ENCODE measurements at places on chromosomes 3 and 15.

DNA sequence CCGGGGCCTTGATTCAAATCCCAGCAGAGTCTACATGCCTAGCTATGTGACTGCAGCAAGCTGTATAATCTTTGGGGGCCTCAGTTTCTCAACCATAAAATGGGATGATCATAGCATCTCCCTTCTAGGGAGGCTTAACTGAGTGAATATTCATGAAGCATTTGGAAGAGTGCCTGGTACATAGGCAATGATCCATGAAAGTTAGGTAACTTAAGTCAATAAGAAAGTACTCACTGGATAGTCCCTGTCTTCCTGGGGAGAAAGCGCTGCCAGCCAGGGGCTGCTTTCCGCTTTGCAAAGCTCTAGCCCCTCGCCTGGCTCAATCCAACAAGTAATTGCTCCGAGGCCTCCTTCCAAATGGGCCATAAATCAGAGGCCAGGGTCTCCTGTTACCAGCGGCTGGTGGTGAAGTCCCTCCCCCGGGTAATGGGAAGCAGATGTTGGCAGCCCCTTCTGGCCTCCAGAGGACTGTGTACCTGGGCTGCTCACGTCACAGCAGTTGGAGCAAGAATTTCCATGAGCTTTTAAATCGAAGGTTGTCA is 521.9 kb upstream of the PROK2 start:
- DNase-seq, result no peak

DNA sequence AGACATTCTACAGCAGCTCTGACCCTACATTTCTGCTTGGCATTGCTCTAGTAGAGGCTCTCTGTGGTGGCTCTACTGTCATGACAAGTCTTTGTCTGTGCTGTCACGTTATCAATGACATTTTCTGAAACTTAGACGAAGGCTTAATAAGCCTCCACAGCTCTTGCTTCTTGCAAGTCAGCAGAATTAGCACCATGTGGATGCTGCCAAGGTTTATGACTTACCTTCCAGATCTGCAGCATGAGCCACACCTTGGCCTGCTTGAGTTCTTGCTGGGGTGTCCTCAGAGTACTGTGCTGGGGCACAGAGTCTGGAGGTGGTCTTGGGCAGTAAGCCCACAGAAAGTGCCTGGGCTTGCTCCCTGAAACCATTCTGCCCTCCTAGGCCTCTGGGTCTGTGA is 9.8 kb downstream of the RTP1 start:
- DNase-seq, result no peak

DNA sequence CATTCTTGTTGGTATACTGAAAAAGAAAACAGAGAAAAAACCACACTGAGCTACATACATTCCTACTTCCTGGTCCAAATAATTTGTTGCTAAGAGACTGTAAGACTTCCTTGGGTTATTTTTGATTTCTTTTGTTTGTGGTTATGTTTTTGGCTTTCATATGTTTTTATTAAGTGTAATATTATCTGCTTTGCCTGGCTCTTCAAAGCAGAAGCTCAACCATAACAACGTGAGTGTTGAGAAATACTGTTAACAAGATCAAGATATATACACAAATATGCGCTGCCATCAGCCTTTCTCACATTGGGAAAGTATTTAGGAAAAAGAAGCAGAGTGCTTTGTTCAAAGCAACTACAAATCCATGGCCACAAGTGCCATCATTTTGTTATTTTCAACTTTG is 556.2 kb upstream of the CBLB start:
- no peak for DNase-seq

DNA sequence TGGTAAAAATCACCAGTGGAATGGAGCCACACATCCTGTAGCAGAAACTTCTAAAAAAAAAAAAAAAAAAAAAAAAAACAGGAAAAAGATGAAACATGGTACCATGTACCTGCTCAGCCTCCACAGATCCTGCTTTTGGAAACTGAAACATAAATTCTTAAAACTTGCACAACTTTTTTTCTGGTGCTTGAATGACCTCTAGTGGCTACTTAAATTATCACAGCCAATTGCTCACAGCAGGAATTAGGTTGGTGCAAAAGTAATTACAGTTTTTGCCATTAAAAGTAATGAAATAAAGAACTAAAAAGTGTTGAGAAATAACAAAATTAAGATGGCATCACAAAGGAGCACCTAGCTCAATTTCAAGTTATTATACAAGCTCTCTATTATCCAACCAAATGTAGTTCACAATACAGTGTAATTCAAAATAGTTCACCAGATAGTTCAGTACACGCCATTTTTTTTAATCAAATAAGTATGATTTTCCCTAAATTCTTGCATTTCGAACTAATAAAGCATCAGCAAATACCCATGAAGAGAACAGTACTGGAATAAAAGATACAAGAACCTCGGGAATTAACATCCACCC is 80.6 kb downstream of the ULK4 start:
- no peak for DNase-seq

DNA sequence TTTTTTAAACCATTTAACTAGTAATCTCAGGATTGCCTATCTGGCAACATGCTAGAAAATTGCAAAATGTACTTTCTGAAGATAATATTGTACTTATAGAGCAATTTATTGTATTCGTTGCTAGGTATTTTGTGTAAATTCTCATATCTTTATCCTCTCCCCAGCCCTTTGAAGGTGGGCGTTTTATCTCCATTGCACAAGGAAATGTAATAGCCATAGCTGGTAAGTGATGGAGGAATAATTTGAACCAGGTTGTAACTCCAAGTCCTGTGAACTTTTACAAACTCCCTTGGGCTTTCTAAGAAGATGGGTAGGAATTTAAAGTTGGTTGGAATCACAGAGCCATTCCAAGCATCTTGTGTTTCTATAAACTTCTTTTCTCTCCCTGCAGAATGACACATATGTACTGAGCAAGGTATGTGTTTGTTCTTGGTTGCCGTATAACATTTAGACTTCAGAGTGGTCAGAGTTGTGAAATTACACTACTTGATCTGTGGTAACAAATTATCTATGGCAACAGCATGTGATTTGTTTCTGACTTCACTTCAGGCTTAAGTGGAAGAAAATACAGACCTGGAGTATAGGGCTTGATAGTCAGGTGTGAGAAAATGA is 170.9 kb downstream of the AKAP13 start:
- DNase-seq, result no peak

DNA sequence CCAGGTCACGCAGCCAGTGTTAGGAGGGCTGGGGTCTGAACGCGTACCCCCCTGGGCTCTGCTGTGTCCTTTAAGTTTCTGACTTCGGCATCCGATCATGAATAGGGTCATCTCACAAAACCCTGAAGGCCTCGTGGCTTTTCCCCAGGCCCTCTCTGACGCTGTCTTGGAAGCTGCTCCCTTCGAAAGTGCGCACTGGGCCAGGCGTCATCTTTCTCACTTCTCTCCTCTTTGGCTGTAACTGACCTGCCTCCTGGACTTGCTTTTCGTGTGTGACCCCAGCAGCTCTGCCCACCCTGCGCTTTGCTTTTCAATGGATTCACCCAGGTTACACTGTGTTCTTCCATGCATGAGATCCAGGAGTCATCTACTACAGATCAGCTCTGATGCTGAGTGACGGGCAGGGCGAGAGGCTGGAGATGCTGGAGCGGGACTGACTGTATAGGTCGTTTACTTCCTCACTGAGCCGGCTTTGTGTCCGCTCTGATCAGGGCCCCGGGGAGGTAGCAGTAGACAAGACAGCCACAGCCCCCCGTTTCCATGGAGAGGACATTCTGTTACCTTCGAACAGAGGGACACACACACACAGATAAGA is 45.0 kb upstream of the PCSK6 start:
- no peak for DNase-seq

- no peak for DNase-seq
Measured at GRCh38 chr3:46670000-46670890, 23.2 kb downstream of the ALS2CL start.

DNA sequence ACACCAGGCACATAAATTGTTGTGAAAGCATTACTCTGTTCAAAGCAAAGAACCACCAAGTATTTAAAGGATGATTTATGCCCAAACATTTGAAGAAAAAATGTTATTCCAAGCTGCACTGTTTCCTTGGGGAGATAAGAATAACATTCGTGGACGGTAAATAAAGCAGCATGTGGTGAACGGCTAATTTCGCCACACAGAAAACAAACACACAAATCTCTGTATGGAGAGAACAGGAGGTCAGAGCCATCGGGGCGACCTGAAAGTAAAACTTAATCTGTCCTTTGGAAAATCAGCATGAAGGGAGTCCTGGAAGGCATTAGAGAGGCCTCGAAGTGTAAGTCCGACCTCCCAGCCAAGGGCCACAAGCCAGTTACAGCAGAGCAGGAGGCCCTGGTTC is 27.1 kb upstream of the GABRG3 start:
- DNase-seq, result no peak

GRCh38 chr3:45779746-45780735 is 16.3 kb downstream of the SLC6A20 start:
- DNase-seq, result no peak

GRCh38 chr3:195616681-195617080 is 32.9 kb upstream of the APOD start:
- DNase-seq, result no peak

GRCh38 chr3:47452453-47453215 is 23.1 kb downstream of the SCAP start:
- DNase-seq, result no peak

DNA sequence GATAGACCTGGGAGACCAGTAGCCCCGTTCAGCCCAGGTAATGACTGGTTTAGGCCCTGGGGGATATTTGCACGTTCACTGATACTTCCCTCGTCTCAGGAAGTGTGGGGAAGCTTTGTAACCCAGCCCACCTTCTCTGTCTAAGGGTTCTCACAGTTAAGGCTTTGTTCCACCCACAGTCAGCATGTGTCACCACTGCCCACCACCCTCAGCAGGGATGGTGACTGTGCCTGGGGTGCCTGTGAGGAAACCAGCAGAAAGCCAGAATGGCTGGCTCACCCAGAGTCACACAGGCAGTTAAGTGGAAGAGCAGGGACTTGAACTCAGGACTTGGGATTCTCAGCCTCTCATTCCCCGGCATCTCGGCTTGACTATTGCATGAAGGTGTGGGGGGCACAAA is 5.2 kb downstream of the KBTBD13 start:
- no peak for DNase-seq

- no peak for DNase-seq
Measured at GRCh38 chr3:197306374-197307086, 8.1 kb upstream of the DLG1 start.

GRCh38 chr15:56759450-56759845 is 26.1 kb upstream of the ZNF280D start:
- DNase-seq, result no peak

- no peak for DNase-seq
Measured at GRCh38 chr3:118400886-118401285, 633.8 kb downstream of the IGSF11 start.

- DNase-seq, result no peak
Measured at GRCh38 chr3:107753494-107753893, 230.7 kb downstream of the BBX start.

- DNase-seq, result no peak
Measured at GRCh38 chr3:110485389-110485788, 586.2 kb upstream of the NECTIN3 start.

DNA sequence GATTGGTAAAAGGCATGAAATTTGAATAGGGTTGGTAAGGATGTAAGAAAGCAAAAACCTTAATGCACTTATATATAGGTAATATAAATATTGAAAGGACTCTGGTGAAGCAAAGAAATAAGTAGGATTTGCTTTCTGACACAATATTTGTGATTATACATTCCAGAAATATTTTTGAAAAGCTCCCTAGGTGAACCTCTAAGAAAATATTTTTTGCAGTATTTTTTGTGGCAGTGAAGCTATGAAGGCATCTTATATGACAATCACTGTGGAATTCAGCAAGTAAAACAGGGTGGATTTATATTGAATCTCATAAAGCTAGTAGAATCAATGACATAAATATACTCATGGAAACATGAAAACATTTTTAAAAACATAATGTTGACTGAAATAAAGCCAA is 119.6 kb upstream of the EPHA3 start:
- no peak for DNase-seq

DNA sequence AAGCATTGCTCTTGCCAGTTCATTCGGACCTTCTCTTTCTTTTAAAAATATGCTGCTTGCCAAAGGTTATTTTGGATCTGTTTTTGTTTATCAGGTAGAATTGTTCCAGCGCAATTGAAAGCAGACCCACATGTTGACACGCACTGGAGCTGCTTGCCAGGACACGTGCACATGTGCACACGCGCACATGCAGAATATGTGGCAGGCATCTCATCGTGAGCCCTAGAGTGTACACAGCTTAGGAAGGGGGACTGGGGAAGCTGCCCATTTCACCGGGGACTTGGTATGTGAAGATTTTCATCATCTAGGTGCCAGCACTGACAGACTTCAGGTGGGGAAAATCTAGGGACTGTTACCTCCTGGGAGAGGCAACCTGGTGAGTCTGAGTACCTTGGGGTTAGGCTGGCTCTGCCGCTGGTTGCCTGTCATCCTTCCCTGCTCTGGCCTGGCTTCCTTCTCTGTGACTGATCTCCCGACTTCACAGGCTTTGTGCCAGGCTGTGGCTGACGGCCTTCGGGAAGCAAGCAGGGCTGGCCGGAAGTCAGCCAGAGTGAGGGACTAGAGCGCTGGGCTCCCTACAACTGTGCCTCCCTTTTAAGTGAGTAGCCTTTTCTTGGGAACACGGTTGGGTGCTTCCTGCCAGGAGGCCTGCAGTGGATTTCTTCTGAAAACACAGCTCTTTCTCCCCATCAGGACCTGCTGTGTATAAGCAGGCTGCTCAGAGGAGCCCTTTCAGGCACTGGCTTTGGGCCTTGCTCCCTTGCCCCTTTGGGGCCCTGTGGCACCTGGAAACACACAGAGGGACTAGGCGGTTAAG is 129.3 kb downstream of the EEFSEC start:
- no peak for DNase-seq

GRCh38 chr3:149534082-149534481 is 59.6 kb downstream of the TM4SF4 start:
- DNase-seq, result no peak

DNA sequence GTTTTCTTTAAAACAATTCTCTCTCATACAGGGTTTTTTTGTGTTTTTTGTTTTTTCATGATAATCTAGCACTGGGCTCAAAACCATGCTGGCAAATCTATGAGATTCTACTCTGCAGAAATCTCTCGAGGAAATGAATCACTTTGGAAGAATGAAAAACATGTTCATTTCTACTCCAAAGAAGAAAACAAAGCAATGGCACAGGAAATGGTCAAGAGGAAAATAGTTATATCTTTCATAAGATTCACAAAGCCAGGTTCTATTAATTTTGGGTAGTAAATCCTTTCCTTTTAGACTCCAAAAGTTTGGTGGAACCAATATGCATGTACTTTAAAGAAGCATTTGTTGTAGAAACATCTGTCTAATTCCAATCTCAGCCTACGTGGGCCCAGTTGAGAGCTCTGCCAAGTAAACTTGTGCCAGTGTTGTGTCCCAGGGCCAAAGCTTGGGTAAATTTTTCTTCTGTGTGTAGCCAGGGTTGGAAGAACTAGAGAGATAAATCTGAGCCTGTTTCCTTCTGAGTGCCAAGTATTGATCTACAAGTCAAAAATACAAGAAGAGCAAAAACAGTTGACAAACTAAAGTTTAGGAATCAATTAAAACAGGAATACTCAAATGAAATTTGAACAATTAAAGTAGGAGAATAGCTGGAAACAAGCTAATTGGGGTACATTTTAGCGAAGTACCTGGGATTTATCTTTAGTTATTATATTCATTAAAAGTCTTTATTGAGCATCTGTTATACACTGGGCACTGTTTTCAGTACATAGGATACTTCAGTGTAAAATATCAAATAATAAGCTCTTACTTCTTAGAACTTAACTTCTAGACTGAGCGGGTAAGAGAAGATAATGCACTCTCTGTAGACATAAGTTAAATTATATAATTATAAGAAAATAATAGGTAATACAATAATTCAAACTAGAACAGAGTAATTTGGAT is 657.5 kb upstream of the NECTIN3 start:
- no peak for DNase-seq
